Suppressor macrophage (primary cell): ENCODE measurements at places on chromosomes 3 and 15.

GRCh38 chr3:152458376-152459117, 189.8 kb downstream of the MBNL1 start:
- no peak for DNase-seq

- no peak for DNase-seq
Measured at GRCh38 chr3:128007033-128007424, 45.2 kb upstream of the SEC61A1 start.

DNA sequence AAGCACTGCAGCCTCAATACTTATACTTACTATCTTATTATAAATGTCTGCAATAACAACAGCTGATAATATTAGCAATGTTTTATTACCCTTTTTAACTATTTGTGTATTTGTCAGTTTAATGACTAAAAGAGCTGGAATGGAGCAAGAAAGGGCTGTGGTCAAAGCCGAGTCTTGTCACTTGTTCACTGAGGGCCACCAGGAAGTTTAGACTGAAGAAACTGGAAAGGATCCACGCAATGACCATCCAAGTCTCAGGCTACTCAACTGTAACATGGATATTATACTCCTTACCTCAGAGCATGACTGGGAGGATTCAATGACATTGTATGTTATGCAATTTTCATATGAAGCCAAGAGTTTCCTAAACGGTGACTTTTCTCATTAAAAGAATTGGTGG, 90.4 kb downstream of the TJP1 start:
- DNase-seq, result no peak

DNA sequence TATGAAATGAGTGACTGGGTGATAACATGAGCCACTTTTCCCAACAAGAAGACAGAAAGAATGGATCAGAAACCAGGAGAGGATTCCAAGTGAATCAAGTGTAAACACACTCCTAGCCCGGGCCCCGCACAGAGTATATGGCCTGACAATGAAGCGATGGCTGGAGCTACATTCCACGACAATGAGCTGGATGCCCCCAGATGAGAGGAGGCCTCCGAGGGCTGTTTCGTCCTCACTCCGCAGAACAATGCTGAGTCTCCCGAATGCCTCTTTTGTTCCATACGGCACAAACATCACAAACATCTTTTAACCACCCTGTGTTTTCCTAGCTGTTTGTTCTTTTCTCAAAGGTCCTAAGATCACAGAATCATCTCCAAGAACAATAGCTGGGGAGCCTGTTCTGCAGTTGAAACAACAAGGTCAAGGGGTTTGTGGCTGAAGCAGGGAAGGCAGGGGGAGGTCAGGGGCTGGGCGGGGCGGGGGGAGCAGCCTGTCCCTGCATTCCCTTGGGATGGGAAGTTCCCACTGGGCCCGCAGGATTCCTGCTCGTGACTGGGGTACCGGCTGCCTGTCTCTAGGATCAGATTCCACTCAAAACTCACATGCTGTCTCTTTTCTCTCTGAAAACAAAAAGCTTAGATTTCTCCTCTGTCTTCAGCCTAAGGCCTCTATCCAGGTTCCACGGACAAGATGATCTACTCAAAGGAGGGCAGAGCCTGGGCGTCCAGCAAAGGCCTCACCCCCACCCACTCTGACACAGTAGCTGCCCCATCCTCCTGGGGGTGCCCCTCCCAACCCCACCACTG, 151.3 kb downstream of the XXYLT1 start:
- DNase-seq, result no peak

DNA sequence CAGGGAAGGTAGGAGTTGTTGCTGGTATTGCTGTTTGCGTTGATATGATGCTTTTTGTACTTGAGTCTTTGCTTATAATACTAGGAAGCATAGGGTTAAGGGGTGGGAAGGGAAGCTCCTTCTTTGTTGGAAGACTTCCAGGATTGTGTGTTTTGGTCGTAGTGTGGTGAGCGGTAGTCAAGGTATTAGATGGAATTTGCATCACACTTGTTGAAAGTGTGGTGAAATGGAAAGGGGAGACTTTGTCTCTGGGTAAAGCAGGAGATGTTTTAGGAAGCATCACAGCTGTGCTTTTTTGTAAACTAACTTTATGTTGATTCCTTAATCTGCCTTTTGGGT, 14.9 kb downstream of the IGSF10 start:
- DNase-seq, result no peak

- peak; percentile 59 for DNase-seq
Measured at GRCh38 chr15:90141646-90142045, 39.4 kb upstream of the IDH2 start.

- DNase-seq, result no peak
Measured at GRCh38 chr15:68209735-68210408, 4.7 kb upstream of the CALML4 start.

DNA sequence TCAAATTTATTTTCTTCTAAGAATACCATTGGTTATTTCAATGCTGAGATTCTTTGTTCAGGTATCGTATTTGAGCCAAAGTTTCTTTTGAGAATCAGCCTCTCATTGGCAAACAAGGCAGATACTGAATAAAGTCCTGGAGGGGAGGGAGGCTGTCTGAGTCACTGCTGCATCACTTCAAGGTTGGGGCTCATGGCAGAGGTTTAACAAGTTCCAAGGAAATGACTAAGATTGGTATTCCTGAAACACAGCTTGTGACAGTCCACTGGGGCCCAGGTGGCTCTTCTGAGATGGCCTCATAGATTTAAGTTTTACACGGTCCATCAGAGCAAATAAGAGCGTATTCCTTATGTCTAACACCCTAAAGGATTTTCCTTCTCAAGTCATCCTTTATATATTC, 213.8 kb upstream of the STAC start:
- no peak for DNase-seq

- no peak for DNase-seq
Measured at GRCh38 chr15:29457729-29458128, 188.1 kb upstream of the NSMCE3 start.

- DNase-seq, result no peak
Measured at GRCh38 chr15:73436613-73437012, 6.4 kb upstream of the REC114 start.

DNA sequence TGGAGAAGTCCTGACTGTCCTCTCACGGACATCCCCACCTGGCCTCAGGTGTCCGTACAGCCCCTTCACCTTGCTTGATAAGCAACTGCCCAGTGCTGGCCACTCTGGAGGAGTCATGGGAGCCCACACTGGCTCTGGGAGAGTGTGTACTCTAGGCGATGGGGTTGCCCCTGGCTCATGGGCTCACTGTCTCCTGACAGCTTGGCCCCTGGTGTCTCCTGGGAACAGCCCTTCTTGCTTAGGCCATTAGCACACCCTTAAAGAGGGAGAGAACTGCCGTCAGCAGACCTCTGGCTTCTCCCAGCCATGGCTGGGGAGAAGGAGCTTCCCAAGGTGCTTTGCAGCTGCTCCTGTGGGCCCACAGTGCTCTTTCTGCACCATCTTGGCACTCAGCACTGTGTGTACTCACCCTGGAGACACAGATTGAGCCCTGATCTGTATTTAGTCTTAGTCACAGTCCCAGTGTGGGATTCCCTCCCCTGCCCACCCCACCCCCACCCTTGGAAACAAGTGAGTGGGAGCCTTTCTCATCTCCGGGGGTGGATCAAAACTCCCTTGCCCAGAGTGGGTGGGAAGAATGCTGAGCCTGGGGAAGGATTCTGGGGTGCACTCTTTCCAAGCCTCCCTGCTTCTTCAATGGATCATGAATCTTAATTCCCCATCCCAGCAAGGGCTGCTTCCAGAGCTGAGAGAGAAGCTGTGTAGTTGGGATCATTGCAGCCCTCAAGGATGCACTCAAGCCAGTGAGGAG, 83.5 kb upstream of the ADPGK start:
- DNase-seq, result no peak

GRCh38 chr15:89785064-89785773, 9.1 kb downstream of the MESP2 start:
- no peak for DNase-seq

- DNase-seq, result no peak
Measured at GRCh38 chr3:37223576-37223975, 49.2 kb upstream of the LRRFIP2 start.

- DNase-seq, result peak; percentile 36
Measured at GRCh38 chr3:13065727-13066126, 7.5 kb downstream of the IQSEC1 start.

- no peak for DNase-seq
Measured at GRCh38 chr3:187267306-187267705, 24.2 kb downstream of the MASP1 start.

GRCh38 chr3:126527006-126527405, 3.1 kb downstream of the CHST13 start:
- DNase-seq, result no peak

- no peak for DNase-seq
Measured at GRCh38 chr3:184734903-184735701, 23.2 kb upstream of the MAGEF1 start.

GRCh38 chr3:18246336-18247060, 178.6 kb downstream of the SATB1 start:
- no peak for DNase-seq

GRCh38 chr3:12920967-12921366, 79.6 kb upstream of the RPL32 start:
- no peak for DNase-seq

DNA sequence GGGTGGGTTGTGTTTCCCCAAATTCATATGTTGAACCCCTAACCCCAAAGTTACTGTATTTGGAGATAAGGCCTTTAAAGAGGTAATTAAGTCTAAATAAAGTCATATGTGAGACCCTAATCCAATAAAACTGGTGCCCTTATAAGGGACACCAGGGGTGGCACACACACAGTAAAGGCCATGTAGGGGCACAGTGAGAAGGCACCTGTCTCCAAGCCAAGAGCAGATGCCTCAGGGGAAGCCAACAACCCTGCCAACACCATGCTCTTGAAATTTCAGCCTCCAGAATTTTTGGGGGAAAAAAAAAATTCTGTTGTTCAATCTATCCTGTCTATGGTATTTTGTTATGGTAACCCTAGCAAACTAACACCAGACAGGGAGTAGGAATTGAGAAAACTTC, 1.5 kb upstream of the GMNC start:
- no peak for DNase-seq

DNA sequence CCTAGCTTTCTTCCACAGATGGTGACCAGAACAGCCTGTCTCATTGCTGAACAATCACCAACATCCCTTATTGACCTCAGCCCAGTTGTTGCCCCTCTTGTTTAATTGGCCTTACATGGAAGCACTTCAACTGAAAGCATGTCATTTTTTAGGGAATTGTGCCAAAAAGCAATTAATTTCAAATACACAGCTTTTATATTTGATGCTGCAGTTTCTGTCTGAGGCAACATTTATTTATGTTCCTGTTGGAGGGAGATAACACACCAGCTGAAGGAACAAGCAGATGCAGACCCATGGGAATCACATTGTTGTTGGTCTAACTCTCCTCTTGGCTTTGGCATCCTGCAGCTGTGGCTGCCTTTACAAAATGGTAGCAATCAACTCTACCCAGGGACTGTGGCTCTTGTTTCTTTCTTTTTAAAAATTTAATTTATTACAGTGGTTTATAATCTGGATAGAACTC, 498.1 kb upstream of the RGMA start:
- no peak for DNase-seq

DNA sequence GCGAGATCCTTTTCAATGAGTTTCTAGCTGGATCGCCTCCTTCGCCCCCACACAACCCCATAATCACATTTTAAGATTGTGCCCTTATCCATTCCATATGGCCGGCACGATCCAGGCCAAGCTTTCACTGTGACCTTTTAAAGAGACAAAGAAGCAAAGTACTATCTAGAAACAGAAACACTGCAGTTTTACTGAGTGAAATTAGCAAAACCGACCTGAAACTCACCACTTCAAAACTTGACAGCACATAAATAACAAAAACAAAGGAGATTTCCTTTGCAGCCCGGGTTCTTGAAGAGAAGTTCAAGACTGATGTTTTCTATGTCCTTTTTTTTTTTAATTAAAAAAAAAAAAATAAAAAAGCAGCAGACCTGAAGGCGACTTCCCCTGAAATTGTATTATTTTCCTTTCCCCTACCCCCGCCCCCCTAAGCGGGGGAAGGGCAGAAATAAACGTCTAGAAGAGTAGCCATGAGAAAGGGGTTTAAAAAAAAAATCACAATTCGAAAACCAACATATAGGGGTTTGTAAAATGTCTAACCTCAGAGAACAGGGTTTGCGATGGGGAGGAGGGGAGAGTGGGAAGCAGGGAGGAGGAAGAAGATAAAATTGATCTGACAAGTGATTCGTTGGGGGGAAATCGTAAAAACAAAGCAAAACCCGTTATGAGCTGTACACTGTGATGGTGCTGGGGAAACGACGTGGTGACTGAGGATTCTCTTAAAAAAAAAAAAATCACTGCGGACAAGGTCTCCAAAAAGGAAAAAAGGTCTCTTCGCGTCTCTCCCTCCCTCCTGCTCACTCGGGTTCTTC, 1.5 kb downstream of the SATB1 start:
- DNase-seq, result peak; percentile 63

DNA sequence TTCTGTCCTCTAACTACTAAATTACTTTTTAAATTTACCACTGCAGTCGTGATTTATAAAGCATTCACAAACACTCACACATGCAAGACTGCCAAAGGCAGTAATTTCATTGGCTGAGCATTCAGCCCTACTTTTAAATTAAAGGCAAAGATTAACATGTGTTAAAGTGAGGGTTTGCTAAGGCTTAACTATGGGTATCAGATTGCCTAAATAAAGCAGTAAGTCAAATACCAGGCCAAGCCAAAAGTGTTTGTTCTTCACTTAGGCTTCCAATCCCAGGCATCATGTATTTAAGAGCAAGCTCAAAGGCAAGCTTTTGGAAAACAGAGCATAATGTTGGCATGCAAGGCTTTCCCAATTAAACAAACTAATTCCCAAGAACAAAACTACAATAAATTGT, 187.3 kb downstream of the SUCNR1 start:
- no peak for DNase-seq

DNA sequence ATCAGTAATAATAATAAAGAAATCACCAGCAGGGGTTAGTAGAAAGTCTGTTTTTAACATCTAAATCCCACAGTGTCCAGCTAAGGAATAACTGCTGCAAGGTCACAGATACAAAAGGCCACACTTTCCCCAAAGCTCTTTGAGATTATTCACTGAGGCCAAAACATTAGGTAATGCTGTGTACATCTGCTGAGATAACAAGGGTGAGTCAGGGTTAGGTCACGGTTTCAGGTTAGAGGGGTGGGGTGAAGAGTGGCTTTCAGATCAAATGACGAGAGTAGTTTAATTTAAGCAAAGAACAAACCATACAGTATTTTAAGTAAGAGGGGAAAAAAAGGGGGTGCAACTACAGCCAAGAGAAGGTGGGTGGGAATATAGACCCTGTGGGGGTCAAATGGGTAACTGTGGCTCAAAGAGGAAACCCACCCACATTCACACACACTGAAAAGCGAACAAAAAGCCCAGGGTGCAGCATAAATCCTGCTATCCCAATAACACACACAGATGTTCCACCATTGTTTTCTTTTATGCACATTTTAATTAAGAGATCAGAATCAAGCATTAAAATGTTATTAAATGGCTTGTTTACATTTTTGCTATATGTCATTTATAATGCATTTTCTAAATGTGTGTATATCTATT, 412.9 kb downstream of the TIGIT start:
- peak; percentile 34 for DNase-seq

GRCh38 chr3:183481582-183481981, 53.2 kb upstream of the MCF2L2 start:
- DNase-seq, result no peak
